ENCODE measurements at places on chromosomes 1 and 21. TPM values are rescaled to one million over a fixed set of nuclear protein-coding genes. Genes with fewer than 3 reads are reported as not detected.

- peaks cover 51% of the 10 kb centered on the region for H3K4me1 ChIP-seq
- H3K27ac ChIP-seq = peak overlapping the region; percentile 73
- DNase-seq = no peak
- no peak overlapping the region for H3K4me3 ChIP-seq
- no peaks in the 10 kb centered on the region for H3K27me3 ChIP-seq
Observed at GRCh38 chr1:145782272-145783099, 41.4 kb downstream of the RNF115 start.

DNA sequence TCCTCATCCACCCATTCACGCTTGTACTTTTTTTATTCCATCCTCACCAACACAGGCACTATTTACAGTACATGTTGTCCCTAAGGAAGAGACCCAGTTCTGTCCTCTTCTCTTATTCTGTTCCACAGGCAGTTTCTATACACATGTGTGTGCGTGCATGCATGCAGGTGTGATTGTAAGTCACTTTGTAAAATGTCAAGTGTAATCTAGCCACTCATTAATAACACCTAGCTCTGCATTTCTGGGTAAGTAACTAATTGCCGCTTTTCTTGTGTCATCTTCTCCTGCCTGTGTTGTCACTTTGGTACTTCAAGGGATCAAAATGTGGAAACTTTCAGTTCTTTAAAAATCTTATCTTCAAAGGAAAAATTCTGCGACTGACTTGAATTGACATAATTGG is 377.2 kb downstream of the SEC16B start:
- H3K4me1 ChIP-seq = no peaks in the 10 kb centered on the region
- no peaks in the 10 kb centered on the region for H3K36me3 ChIP-seq
- no peak overlapping the region for H3K4me3 ChIP-seq
- no peak for DNase-seq
- H3K27ac ChIP-seq = no peak overlapping the region
- no peaks in the 10 kb centered on the region for H3K27me3 ChIP-seq

AADACL4 gene
- not detected for total RNA-seq

AGT gene
- not detected for total RNA-seq

DNA sequence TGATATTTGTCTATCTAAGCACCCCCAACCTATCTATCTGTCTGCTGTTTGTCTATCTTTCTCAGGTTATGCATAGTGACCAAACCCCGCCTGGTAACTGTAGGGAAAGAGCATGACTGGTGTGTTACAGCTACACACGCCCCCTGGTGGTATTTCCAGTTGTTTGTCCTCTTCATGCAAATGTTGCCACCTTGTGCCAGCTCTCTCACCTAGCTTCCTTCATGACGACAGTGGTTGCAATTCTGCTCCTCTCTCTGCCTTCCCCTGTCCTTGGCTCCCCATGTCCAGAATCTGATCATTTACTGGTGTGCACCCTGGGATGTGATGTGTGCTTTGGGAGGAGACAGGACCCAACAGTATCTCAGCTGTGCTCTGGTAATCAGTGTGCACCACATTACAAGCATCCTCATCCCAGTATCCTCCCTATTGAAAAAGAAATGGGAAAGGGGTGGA is 8.1 kb upstream of the INKA2 start:
- no peak overlapping the region for H3K4me3 ChIP-seq
- peaks cover 20% of the 10 kb centered on the region for H3K4me1 ChIP-seq
- no peaks in the 10 kb centered on the region for H3K27me3 ChIP-seq
- DNase-seq = peak; percentile 63

DRAXIN gene
- not detected for total RNA-seq

DNA sequence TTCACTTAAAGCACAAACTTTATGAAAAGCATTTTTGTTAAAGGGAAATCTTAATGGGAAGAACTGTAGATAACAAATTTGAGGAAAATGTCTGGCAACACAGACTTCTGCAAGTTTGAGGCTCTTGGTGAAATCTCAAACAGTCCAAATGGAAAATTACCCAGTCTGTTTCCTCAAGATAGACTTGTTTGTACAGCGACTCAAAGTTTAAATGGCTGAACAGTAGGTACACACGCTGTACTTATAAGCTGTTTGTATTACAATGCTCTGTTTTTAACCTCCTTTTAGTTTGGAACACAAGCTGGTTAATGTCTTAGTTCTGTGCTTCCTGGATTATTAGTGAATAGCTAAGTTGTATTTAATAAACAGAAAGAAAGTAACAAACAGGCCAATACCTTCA is 217.1 kb downstream of the NFIA start:
- H3K4me1 ChIP-seq = peaks cover 16% of the 10 kb centered on the region
- no peaks in the 10 kb centered on the region for H3K36me3 ChIP-seq
- no peak overlapping the region for H3K27ac ChIP-seq
- no peaks in the 10 kb centered on the region for H3K27me3 ChIP-seq
- DNase-seq = no peak

TPTE gene
- not detected for total RNA-seq

DNA sequence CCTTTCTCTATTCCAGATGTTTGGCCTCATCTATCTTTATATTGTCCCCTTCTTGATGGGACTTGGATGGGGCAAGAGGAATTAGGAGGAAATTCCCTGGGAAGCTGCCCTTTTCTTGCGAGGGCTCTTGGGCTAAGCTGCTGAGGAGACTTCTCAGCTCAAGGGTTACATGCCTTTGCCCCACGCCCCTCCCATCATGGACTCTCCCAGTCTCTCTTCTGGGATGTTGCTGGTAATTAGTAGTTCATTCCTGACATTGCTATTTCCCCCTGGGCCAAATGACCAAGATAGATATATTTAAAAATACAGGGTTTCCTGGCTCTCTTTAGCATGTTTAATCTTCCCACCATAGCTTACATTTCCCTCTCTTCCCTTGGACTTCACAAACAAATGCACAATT is 90.6 kb upstream of the RALGPS2 start:
- no peak overlapping the region for H3K4me3 ChIP-seq
- no peak overlapping the region for H3K27ac ChIP-seq
- no peaks in the 10 kb centered on the region for H3K36me3 ChIP-seq
- H3K4me1 ChIP-seq = peaks cover 20% of the 10 kb centered on the region
- no peaks in the 10 kb centered on the region for H3K27me3 ChIP-seq
- no peak for DNase-seq

YIPF1 gene
- 21.7 TPM for total RNA-seq

- H3K27ac ChIP-seq = no peak overlapping the region
- no peaks in the 10 kb centered on the region for H3K36me3 ChIP-seq
- DNase-seq = no peak
- H3K27me3 ChIP-seq = peaks cover 2% of the 10 kb centered on the region
Observed at GRCh38 chr1:81921344-81921743, 120.6 kb downstream of the ADGRL2 start.

HEYL gene
- 12.7 TPM for total RNA-seq

GRCh38 chr21:31880816-31881215 is 8.0 kb downstream of the HUNK start:
- H3K27me3 ChIP-seq = no peaks in the 10 kb centered on the region
- no peak overlapping the region for H3K27ac ChIP-seq
- H3K4me1 ChIP-seq = no peaks in the 10 kb centered on the region
- no peak overlapping the region for H3K4me3 ChIP-seq

NBPF12 gene
- 4.8 TPM for total RNA-seq

DNA sequence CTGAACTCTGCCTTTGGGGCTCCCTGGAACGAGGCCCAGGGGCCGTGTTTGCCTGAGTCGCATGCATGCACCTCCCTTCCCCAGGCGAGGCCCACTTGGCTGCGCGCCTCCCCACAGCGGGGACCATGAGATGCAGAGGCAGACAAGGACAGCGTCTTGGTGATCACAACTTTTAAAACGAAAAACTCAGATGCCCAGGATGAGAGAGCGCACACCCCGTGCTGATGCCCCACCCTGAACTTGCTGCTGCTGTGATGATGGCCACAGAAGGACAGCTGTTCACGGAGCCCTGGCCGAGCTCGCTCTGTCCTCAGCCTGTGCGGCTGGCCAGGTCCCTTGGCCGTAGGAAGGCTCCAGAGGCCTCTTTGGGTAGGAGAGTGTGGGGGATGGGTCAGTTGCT is 11.4 kb upstream of the PRMT2 start:
- H3K4me3 ChIP-seq = no peak overlapping the region
- H3K4me1 ChIP-seq = peaks cover 26% of the 10 kb centered on the region
- H3K36me3 ChIP-seq = no peaks in the 10 kb centered on the region
- DNase-seq = no peak
- H3K27ac ChIP-seq = no peak overlapping the region
- H3K27me3 ChIP-seq = no peaks in the 10 kb centered on the region

TMCC2 gene
- 10.3 TPM for total RNA-seq

- no peaks in the 10 kb centered on the region for H3K4me1 ChIP-seq
- no peaks in the 10 kb centered on the region for H3K27me3 ChIP-seq
- H3K4me3 ChIP-seq = no peak overlapping the region
Observed at GRCh38 chr1:105373681-105374080, 1624.0 kb downstream of the AMY1C start.

DNA sequence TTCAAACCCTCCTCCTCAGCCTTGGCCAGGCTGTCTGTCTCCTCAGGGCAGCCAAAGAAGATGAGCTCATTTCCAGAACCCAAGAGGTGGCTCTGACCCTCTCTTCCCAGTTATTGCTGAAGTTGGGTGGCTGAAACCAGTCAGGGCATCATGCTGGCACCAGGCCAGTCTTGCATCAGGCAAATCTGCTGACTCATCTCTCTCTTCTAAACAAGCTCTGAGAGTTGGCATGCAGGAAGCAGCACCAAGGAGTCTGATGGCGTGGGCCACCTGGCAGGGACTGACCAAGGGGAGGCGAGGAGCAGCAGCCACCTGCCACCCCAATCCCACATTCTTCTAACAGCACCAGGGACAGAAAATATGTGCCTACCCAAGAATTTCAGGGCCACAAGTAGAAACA is 104.8 kb upstream of the ATP1A1 start:
- peaks cover 6% of the 10 kb centered on the region for H3K27me3 ChIP-seq
- no peaks in the 10 kb centered on the region for H3K36me3 ChIP-seq
- DNase-seq = no peak
- H3K4me1 ChIP-seq = no peaks in the 10 kb centered on the region
- H3K4me3 ChIP-seq = no peak overlapping the region

GRCh38 chr1:85317560-85317959 is 41.1 kb upstream of the BCL10 start:
- H3K36me3 ChIP-seq = peaks cover 47% of the 10 kb centered on the region
- no peak overlapping the region for H3K27ac ChIP-seq
- H3K27me3 ChIP-seq = no peaks in the 10 kb centered on the region
- peaks cover 88% of the 10 kb centered on the region for H3K4me1 ChIP-seq

DNA sequence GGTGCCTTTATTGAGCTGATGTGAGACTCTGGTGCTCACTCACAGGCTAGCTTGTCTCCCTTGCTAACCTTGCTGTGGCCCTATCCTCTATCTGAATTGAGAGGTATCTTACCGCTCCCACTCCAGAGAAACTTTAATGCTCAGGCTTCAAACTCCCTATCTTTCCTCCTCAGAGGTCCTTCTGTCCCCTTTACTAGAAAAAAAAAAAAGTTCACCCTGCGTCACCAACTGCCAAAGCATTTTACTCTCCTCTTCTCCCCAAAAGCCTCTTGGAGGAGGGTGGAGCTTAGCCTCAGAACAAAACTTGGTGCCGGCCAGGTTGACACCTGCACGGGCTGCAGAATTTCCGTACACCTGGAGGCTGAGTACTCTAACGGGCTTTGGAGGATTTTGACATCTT is 55.1 kb downstream of the ATP2B4 start:
- DNase-seq = no peak
- H3K36me3 ChIP-seq = peaks cover 67% of the 10 kb centered on the region

DNA sequence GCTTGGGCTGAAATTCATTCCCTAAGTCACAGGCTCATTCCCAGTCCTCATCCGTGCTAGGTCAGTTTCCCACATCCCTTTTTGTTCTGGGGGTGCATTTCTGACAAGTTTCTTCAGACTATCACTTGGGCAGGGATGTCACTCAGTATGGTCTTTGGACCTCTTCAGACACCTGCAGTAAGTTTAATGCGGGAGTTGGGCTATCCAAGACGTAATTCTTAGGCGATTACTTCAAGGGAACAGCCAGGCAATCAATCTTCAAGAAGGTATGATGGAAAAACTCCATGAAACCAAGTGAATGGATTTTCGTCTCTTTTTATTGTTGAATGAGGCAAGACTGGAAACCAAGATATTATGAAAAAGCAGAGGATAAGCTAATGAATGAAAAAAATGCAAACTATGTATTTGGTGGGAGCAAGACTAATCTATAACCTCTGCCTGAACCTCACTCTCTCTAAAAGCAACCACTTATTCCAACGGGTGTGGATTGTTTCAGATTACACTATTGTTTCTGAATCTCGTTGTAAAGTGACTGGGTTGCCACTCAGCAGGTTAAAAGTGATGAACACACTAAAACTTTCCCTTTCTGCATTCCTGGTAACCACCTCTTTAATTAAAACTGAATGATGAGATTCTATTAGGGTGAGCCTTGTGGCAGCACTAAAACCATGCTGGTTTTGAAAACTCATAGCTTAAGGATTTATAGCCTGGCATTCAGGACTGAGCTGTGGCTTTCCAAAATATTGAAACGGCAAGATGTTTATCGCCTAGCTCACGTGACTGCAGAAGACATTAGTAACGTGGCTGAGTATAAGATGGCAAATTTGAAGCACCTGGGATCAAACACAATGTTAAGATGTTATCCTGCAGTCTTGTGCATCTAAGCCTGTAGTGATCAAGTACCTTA is 1.1 kb downstream of the RASAL2 start:
- no peaks in the 10 kb centered on the region for H3K27me3 ChIP-seq
- peak overlapping the region; percentile 84 for H3K27ac ChIP-seq
- peaks cover 59% of the 10 kb centered on the region for H3K4me1 ChIP-seq
- peak overlapping the region; percentile 90 for H3K4me3 ChIP-seq

DNA sequence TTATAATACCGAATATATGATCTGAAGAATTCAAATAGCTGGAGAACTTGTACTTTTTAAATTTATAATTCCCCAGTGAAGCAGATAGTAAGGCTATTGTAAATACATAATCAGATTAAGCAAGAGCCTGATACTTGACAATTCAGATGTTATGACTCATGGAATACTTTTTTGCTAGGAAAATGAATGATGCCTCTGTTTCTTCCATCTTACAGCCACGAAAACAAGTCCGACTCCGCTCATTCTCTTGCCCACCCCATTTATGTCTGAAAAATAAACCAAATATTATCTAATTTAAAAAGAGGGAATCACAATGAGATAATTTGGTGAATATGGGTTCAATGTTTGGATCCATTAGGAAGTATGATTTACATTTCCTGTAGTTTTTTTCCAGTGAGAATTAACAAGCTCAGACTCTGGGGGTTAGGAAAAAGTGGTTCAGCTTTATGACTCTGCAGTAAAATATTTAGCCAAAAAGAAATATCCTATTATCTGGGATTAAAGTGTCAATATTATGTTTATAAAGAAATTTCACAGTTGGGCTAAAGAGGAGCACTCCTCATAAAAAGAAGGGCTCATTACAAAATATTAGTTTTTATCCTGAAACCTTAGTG is 50.4 kb upstream of the DAB1 start:
- peak; percentile 19 for DNase-seq
- no peak overlapping the region for H3K4me3 ChIP-seq
- peaks cover 19% of the 10 kb centered on the region for H3K4me1 ChIP-seq
- no peaks in the 10 kb centered on the region for H3K27me3 ChIP-seq

- no peak for DNase-seq
- no peaks in the 10 kb centered on the region for H3K4me1 ChIP-seq
- no peak overlapping the region for H3K4me3 ChIP-seq
- H3K27ac ChIP-seq = no peak overlapping the region
- peaks cover 7% of the 10 kb centered on the region for H3K27me3 ChIP-seq
Observed at GRCh38 chr1:226436472-226436854, 28.6 kb upstream of the PARP1 start.

GRCh38 chr1:221823149-221823548 is 81.3 kb upstream of the DUSP10 start:
- peaks cover 26% of the 10 kb centered on the region for H3K4me1 ChIP-seq
- H3K27ac ChIP-seq = no peak overlapping the region
- no peaks in the 10 kb centered on the region for H3K36me3 ChIP-seq
- no peaks in the 10 kb centered on the region for H3K27me3 ChIP-seq
- no peak for DNase-seq

LRRN2 gene
- not detected for total RNA-seq

SLFNL1 gene
- total RNA-seq = 0.03 TPM

Data from SJSA1 (cell line).